ENCODE measurements at places on chromosomes 7 and 10.

DNA sequence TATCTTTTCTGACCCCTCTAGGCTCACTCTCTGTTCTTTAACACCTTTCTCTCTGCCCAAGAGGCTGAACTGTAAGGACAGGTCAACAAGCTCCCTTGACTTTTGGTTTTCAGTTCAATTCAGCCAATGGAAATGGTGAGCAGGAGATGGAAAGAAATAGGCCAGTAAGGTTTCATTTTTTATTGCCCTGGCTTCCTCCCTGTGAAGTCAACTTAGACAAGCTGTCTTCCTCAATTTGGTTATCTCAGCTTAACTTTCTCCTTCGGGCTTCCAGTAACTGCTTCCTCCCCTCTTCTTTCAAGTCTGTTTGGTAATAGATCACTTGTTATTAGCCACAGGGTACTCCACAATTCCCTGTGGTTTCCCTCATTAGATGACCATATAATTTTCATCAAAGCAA, 19.7 kb downstream of the LIPK start:
- DNase-seq: no peak

DNA sequence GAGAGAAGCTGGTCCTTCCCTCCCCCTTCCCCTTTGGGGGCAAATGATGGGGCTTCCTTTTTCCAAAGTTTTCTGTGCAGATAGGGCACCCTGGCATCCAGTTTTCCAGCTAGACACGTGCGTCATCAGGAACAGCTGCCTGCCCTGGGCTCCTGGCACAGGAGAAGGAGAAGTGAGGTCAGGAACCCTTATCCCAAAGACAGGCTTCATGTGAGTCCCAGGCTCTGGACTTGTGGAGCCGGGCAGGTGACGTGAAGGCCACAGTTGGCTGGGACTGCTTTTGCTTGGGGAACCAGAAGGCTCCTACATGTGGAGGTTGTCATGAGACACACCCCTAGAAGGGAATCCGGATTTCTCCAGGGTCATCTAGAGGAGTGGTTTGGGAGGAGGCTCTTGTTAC, 66.5 kb downstream of the RBM20 start:
- no peak for DNase-seq

DNA sequence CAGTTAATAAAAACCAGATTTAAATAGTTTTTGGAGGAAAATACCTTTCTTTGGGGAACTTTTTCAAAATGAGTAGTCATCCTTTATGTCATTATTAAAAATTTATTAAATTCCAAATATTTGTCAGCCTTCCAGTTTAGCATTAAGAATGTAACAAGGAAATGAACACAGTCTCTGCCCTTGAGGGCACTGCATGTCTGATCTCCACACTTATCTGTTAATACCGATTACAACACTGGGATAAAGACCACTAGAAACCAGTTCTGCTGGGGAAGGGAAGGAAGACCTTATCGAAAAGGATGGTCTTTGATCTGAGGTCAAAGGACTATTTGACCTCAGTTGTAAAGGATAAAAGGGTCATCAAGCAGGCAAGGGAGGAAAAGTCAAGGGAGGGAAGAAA, 320.0 kb downstream of the DOCK4 start:
- no peak for DNase-seq

GRCh38 chr10:108014902-108015177, 850.3 kb upstream of the SORCS1 start:
- no peak for DNase-seq

DNA sequence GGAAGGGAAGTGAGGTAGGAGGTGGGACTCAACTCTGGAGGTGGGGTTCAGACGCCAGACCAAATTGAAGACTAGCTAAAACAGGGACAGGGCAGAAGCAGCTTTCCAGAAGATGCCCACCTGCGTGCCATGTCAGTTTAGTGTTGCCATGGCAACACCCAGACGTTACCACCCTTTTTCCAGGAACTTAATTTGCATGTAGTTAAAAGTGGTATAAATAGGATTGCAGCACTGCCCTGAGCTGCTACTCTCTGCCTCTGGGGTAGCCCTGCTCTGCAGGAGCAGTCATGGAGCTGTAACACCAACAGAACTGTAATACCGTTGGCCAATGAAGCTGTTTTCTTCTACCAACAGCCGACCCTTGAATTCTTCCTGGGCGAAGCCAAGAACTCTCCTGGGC, 93.8 kb downstream of the PRKCQ start:
- no peak for DNase-seq

DNA sequence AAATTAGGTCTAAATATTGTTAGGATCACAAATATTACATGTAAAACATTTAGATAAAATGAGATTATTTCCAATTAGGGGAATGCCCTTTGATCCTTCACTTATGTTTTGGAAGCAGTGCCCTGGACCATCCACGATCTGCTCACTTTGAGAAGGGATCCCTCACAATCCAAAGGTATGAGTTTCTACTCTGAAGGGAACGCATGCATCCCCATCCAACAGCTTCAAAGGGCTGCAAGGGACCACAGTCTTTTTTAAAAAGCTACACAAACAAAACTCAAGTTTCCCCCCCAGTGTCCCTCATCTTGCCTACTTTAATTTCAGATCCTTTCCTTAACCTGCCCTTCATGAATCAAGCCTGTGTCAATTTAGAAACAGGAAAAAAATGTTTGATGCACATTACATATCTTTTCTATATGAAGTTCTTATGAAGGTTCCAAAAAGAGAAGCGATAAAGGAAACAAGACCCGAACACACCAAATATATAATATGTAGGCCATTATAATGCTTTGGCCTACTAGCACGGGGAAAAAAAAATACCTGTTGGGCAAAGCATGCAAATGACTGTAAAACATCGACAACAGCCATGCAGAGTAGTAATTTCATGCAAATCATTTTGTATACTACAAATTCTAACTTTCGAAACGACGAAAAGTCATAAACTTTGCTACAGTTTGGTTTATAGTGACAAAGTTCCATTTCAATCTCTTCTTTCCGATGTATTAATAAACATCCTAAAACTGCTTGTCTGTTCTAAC, 2.0 kb downstream of the EIF3A start:
- no peak for DNase-seq

DNA sequence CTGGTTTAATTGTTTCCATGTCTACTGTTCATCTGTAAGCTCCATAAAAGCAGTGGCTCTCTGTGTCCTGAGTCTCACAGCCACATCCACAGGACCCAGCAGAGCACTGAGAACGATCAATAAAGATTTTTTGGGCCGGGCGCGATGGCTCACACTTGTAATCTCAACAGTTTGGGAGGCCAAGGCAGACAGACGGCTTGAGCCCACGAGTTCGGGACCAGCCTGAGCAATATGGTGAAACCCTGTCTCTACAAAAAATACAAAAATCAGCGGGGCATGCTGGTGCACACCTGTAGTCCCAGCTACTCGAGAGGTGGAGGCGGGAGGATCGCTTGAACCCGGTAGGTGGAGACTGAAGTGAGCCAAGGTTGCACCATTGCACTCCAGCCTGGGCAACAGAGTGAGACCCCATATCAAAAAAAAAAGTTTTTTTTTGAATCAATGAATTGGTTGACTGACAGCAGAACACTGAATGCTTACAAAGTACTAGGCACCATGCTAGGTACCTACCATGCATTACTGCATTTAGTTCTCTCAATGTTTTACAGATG, 4.5 kb downstream of the SLC37A3 start:
- no peak for DNase-seq

GRCh38 chr7:2093215-2093842, 139.4 kb downstream of the MAD1L1 start:
- no peak for DNase-seq

GRCh38 chr10:77207828-77208185, 429.8 kb downstream of the KCNMA1 start:
- no peak for DNase-seq

Data from CD4-positive, alpha-beta T cell treated with Interleukin-6 at 100 ng/mL for 8 hours (primary cell).